HS-5 (cell line): ENCODE measurements at places on chromosomes 13 and 19.
A peak's percentile ranks its signal among the peaks of the same experiment; 100 is the strongest.

DNA sequence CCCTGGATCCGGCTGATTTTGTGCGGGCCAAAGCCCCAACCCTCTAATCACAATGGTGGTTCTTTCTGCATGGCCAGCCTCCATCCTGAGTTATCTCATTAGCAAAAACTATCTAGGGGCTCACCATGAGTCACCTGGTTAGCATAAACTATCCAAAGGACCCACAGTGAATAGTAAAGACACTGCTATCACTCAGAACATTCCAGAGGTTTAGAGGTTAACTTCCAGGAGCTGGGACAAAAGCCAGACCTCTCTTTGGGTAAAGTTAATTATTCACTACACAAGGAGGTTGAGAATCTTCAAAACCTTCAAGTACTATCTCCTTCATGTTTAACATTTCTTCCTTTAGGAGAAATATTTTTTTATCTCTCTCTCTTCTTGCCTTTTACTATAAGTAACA lies 18.8 kb upstream of the PPP5C start:
- no peak for DNase-seq

GRCh38 chr13:38755793-38756192 lies 68.9 kb downstream of the FREM2 start:
- DNase-seq = no peak

DNA sequence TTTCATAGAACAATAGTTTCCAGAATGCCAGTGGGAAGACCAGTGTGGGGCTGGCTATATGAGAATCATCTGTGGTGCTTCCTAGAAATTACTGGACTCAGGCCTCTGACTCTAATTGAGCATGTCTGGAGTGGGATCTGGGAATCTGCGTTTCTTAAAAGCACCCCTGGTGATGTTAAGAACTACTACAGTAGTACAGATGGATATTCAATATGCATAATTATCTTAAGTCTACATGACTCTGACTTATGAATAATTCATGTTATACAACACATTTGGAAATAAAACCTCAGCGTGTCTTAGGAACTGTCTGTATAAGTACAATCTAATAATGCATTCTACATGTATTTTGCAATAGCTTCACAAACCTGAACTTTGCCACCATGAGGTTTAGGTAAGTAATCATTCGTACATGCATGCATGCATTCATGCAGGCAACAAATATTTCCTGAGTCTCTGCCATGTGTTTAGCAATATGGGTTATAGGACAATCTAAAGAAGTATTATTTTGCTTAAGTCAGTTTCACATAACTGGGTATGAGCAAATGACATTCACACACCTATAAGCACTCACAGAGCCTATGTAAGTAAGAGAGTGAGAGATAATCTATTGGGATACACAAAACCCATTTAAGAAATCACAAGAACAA lies 62.0 kb downstream of the EPSTI1 start:
- DNase-seq = no peak

GRCh38 chr13:98348466-98349200 lies 171.6 kb upstream of the RNF113B start:
- DNase-seq = no peak

GRCh38 chr19:30896554-30896953 lies 452.7 kb downstream of the TSHZ3 start:
- DNase-seq = no peak

DNA sequence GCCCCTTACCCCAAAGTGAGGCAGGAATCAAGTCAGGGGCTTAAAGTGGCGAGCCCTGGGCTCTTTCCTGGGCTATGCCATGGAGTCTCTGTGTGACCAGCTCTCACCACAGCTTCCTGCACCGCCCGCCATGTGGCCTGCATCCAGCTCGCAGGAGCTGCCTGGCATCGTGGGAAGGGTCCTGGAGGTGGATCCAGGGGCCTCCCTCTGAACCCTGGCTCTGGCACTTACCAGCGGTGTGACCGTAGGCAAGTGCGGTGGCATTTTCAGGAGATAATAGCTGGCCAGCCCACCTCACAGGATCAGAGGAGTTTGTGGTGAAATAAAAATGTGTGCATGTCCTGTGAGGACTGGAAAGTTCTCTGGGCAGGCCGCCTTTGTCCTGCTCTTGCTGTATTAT lies 26.0 kb downstream of the DHRS12 start:
- DNase-seq = no peak

DNA sequence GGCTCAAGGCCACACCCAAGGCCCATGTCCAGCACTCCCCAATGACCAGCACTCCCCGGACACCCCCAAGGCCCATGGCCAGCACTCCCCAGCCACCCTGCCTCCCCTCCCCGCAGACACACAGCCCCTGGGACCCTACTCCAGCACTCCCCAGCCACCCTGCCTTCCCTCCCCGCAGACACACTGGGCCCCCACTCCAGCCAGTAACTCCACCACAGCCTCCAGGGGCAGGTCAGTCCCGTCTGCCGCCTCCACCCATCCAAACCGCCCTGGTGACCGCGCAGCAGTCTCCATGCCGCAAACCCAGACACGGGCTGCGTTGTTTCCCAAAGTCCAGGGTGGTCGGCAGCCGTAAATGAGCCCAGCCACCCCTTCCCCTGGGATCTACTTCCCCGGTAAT lies 70.7 kb downstream of the SPACA7 start:
- no peak for DNase-seq

- DNase-seq = no peak
These were observed 13.7 kb downstream of the WBP4 start for GRCh38 chr13:41075034-41075433.

DNA sequence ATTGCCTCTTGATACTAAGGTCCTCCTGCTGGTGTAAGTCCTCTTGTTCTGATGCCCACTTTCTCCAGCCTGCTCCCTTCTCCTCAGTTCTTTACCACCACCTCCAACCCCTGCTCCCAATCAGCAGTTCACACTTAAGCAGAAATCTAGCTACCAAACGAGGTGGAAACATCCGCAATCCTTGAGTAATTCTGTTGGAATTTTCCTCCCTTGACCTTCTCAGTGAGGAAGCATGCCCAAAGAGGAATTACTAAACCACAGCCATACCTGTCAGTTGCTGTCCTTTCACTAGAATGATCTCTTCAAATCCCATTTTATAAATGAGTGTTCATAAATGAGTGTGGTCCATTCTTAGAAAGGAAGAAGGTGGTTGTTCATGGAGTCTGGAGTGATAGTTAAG lies 289.9 kb downstream of the DACH1 start:
- DNase-seq = peak; percentile 11

GRCh38 chr13:78228940-78229339 lies 310.3 kb upstream of the EDNRB start:
- no peak for DNase-seq

DNA sequence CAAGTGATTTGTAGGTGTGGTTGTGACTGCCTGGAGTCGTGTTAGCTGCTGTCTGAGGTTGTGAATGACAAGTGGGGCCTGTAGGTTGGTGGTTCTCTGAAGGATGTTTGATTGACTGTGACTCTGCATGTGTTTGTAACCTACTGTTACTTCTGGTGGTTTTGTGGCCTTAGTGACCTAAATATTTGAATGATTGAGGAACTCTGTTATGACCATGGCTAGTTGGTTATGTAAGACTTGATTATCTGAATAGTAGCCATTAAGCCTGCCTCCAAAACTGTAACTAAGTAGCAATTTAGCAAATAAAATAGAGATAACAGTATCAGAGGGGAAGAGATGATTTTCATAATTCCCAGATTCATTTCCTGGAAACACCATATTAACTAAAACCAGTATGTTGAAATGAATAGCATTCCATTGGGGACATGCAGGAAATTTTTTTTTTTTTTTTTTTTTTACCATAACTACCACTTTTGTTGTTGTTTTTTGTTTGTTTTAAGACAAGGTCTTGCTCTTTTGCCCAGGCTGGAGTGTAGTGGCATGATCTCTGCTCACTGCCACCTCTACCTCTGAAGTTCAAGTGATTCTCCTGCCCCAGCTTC lies 865 bp downstream of the ZNF382 start:
- DNase-seq = no peak

DNA sequence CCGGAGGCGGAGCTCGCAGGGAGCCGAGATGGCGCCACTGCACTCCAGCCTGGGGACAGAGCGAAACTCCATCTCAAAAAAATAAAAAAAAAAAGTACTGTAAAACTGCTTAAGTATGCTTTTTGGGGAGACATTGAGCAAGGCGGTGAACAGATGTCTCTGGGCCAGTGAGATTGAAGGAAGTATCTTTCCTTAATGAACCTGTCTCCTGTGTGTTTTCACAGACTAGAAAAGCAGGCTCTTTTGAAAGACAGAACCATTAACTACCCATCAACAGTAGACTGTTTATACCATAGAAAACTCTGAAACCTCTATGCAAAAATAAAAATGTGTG lies 1.5 kb upstream of the ECH1 start:
- no peak for DNase-seq
